Vagina (tissue), 2 donors: ENCODE measurements at places on chromosomes 16 and 17.
A peak's percentile ranks its signal among the peaks of the same experiment; 100 is the strongest.

- no peak for DNase-seq
Observed at GRCh38 chr17:14672830-14673229, 371.9 kb downstream of the HS3ST3B1 start.

GRCh38 chr16:52499060-52499440 lies 47.9 kb downstream of the TOX3 start:
- no peak for DNase-seq

- DNase-seq = no peak
Observed at GRCh38 chr17:81400154-81400977, 5.1 kb downstream of the BAHCC1 start.

DNA sequence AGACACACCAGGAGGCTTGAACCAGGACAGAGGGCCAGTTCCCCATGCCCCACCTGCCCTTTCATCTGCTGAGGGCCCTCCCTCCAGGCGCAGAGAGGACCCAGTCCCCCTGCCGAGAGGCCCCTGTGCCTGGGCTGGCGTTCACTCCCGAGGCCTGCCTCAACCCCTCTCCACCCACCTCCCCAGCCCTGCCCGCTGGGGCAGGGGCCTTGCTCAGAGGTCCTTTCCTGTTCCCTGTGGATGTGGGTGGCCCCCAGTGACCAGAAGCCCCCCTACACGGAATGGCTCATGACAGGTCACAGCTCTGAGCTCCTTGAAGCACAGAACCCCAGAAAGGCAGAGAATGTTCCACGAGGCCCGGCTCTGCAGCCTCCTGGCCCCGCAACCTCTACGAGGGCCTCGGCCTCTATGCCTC lies 6.7 kb downstream of the TMC6 start:
- DNase-seq = no peak

- no peak for DNase-seq
Observed at GRCh38 chr17:74305865-74306654, 20.0 kb upstream of the KIF19 start.

DNA sequence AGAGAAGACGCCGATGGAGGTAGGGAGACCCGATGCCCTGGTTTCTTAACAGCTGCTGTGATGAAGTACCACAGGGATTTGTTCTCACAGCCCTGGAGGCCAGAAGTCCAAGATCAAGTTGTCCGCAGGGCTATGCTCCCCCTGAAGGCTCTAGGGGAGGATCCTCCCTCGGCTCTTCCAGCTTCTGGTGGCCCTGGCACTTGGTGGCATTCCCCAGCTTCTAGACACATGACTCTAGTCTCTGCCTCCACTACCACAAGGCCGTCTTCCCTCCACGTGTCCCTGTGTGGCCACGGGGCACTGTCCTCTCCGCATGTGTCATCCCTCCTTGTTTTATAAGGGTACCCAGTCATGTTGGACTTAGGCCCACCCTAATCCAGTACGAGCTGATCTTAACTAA lies 375.2 kb downstream of the SLC39A11 start:
- no peak for DNase-seq

- no peak for DNase-seq
Observed at GRCh38 chr17:30920683-30921543, 832 bp upstream of the ADAP2 start.

GRCh38 chr17:39603304-39604016 lies 4.3 kb downstream of the NEUROD2 start:
- no peak for DNase-seq

DNA sequence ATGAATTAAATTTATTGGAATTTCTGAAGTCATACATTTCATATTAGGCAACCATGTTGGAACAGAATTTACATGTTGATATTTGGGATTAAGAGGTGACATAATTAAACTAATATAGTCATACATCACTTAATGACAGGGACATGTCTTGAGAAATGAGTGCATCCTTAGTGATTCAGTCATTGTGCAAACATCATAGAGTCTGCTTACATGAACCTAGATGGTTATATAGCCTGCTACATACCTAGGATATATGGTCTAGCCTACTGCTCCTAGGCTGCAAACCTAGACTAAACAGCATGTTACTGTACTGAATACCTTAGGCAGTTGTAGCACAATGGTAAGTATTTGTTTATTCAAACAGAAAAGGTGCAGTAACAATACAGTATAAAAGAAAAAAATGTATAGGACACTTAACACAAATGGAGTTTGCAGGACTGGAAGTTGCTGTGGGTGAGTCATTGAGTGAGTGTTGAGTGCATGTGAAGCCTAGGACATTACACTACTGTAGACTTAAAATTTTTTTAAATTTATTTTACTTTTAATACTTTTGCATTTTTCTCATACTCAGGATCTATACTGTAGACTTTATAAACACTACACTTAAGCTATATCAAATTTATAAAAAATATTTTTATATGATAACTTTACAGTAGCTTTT lies 85.6 kb downstream of the OMG start:
- no peak for DNase-seq

DNA sequence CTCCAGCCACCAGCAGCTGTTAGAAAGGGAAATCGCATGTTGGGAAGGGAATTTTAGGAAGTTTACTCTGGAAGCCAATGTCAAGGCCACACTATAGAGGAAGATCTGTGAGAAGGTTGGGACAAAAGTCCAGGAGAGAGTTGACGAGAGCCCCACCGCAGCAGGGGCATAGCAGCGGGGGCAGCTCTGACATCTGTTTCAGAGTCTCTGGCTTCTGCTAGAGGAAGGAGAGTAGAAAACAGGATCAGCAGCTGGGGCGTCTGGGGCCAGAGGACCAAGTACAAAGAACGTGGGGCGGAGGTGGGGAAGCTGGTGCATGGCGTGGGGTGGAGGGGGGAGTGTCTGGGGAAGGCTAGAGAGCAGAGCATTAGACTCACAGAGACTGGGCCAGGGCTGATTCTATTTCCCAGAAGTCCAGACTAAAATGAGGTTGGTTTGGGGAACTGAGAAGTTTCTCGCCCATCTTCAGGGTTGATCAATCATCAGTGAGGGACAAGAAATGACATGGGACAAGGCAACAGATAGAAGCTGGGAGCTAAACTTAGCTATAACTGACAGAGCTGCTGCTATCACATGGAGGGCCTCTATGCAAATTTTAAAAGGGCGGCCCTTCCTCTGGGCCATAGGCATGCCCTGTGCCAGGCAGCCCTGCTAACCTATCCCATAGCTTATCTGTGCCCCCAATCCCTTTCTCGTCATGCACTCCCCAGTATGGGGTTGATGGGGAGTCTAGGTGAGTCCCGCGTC lies 1.2 kb downstream of the RABEP2 start:
- DNase-seq = no peak

GRCh38 chr16:21244518-21245215 lies 11.2 kb downstream of the ANKS4B start:
- DNase-seq = peak; percentile 9

DNA sequence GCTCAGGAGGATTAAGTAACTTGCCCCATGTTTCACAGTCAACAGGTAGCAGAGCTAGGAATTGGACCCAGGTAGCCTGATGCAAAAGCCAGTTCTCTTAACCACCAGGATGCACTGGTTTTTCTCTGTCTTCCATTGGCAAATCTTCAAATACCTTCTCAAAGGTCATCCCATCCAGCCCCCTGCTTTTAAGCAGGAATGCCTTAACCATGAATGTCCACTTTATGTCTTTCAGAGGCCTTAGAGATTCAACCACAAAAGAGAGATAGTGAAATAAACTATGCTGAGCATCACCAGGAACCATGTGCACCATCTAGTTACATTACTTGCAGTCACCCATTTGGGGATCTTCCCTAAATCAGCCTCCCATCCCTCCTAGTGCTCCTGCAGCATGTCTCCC lies 94.3 kb downstream of the C17orf67 start:
- DNase-seq = no peak

DNA sequence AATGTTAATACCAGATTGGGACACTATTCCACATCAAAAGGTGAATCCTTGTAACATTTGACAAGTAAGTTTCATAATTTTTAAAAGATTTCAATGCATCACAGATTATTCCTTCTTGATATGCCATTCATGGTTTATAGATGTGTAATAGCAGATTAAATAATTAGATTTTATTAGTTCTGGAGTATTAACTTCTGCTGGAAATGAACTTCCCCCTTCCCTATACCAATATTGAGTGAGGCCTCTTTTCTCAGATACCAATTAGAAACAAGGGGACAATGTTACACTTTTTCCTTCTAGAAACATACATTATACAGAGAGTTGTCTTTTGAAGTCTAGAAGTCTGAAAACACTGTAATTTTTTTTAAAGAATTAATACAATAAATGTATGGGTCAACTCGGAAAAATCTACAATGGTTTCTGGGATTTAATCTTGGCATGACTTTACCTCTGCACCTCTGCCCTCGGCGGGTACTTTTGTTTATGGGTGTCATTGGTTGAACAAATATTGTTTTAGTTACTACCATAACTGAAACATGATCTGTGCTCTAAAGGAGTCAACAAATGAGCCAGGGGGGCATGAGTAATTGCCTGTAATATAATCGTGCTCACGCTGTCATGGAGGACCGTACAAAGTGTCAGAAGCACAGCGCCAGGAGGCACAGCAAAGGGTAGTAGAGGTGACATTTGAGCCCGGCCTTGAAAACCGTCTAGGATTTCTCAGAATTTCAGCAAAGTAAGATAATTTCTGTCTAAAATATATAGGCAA lies 8.2 kb downstream of the LRRC37B start:
- no peak for DNase-seq

DNA sequence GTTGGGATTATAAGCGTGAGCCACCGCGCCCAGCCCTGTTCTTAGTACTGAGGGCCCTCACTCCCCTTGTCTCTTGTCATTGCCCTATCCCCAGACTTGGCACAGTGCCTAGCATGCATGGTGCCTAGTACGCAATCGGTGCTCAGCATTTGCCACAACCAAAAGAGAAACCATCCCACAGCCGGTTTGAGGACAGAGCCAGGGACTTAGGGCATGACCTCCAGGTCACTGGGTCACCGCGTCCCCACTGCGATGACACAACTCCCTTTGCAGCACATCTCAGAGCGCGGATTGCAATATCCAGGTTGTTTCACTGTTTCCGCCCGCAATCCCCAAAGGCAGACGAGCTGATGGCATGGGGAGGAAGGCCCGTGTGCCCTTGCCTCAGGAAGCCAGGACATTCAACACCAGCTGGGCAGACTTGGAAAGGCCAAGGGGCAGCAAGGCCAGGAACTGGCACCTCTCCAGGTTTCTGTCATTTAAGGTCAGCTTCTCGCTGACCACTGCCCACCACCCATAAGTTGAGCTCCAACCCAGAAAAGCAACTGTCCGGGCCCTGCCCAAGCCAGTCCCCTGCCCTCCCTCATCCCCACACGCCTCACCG lies 274.5 kb downstream of the MRTFB start:
- no peak for DNase-seq

GRCh38 chr17:73748508-73748907 lies 104.3 kb upstream of the SDK2 start:
- DNase-seq = no peak

GRCh38 chr17:65093930-65094329 lies 37.4 kb upstream of the GNA13 start:
- no peak for DNase-seq

GRCh38 chr17:50111673-50112655 lies 16.8 kb downstream of the PDK2 start:
- DNase-seq = no peak

- no peak for DNase-seq
Observed at GRCh38 chr17:68884888-68885287, 70.3 kb downstream of the ABCA8 start.

GRCh38 chr16:13168091-13168572 lies 266.7 kb downstream of the SHISA9 start:
- peak; percentile 18 for DNase-seq

DNA sequence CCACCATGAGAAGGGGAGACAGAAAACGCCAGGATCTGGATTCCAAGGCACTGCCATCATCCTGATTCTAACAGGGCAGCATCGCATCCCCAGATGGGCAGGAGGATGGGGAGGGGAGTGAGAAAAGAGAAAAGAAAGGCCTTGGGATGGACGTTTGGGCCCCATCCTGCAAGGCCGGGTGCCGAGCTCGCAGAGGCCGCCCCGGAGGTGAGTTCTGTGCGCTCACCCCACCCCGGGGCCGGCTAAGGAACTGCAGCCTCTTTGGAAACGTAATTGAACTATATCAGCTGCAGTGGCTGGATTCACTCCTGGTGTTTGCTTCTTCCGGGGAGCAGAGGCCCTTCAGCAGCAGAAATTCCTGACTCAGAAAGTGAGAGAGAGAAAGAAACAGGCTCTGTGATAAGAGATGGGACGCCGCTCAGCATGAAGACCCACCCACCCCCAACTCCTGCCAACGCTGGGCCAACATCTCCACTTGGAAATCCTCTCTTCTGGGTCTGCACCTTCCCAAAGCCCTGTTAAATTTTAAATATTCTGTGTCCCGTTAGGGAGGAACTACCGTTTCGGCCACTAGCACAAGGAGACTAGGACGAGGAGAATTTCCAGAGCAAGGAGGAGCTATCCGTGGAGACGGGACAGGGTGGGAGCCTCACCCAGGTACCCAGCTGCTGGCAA lies 8.5 kb upstream of the SSTR2 start:
- no peak for DNase-seq

DNA sequence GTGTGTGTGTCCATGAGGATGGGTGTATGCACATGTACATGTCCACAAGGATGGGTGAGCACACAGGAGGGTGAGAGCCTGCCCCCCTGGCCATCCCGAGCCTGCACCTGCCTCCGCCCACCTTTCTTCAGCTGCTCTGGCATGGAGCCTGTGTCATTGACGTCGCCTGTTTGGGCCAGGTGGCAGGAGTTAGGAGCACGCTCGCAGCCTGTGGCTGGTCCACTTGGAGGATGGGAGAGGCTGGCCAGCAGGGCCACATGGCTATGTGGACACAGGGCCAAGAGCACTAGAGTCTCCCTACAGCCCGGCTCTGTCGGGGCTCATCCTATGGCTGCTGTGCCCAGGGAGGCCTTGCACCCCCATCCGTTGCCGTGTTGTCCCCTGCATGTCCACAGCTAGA lies 21.4 kb downstream of the BAHCC1 start:
- DNase-seq = no peak

DNA sequence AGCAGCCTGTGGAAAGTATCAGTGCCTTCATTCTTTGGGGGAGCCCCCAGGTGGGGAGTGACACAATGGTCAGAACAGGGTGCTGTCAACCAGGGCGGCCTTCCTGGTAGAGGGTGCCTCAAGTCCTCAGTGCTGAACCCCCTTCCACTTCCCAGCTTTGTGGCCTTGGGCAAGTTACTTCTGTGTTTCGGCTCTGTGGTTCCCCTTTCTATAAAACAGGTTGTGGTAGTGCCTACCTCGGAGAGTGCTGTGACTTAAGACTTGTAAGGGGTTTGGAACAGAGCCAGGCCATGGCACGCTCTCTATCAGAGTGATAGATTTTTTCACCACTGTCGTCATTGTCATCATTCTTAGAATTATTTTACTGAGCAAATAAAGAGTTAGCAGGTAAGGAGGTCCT lies 141.1 kb downstream of the CCDC182 start:
- no peak for DNase-seq

DNA sequence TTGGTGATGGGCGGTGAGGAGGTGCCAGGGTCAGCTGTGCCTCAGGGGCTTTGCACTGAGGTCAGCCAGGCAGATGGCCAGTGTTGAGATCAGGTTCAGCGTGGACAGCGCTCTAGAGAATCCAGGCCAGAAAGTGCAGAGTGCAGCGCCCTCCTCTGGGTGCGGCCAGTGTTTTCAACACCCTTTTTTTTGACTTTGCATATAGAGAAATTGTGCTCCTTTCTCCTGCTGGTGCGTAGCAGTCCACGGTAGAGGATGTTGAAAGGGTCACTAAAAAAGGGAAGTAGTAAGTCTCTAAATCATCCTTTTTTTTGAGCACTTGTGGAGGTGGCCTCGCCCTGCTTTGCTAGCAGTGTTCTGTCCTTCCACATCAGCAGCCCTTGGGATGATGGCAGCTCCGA lies 53.9 kb downstream of the BANP start:
- DNase-seq = no peak
